Ascending aorta (tissue), 2 donors: ENCODE measurements at places on chromosomes 16 and 17. TPM values are rescaled to one million over a fixed set of nuclear protein-coding genes. Genes with fewer than 3 reads are reported as not detected.

TRIM72 gene
- not detected for total RNA-seq

ZNF778 gene
- 1.5 TPM for total RNA-seq

MRPL27 gene
- 28.9 TPM for total RNA-seq

KCNJ2 gene
- 7.5 TPM for total RNA-seq

- peaks cover under 1% of the 10 kb centered on the region for H3K4me1 ChIP-seq
- no peaks in the 10 kb centered on the region for H3K36me3 ChIP-seq
- H3K27me3 ChIP-seq, result no peaks in the 10 kb centered on the region
- peak; percentile 52 for DNase-seq
- no peak overlapping the region for H3K4me3 ChIP-seq
These were observed 6.6 kb downstream of the NDRG4 start for GRCh38 chr16:58506241-58507194.

- no peaks in the 10 kb centered on the region for H3K36me3 ChIP-seq
- no peak overlapping the region for H3K4me3 ChIP-seq
- no peak overlapping the region for H3K27ac ChIP-seq
- H3K4me1 ChIP-seq, result no peaks in the 10 kb centered on the region
- DNase-seq, result no peak
- no peaks in the 10 kb centered on the region for H3K27me3 ChIP-seq
These were observed 32.4 kb downstream of the KCNJ16 start for GRCh38 chr17:70107441-70107840.

GRCh38 chr16:8848939-8849391 lies 19.8 kb downstream of the CARHSP1 start:
- H3K27ac ChIP-seq, result no peak overlapping the region
- no peaks in the 10 kb centered on the region for H3K4me1 ChIP-seq
- no peak for DNase-seq
- no peaks in the 10 kb centered on the region for H3K27me3 ChIP-seq

- no peaks in the 10 kb centered on the region for H3K27me3 ChIP-seq
- no peaks in the 10 kb centered on the region for H3K36me3 ChIP-seq
- H3K4me3 ChIP-seq, result no peak overlapping the region
- no peak for DNase-seq
- no peak overlapping the region for H3K27ac ChIP-seq
- no peaks in the 10 kb centered on the region for H3K4me1 ChIP-seq
These were observed 136.9 kb downstream of the BANP start for GRCh38 chr16:88088161-88088581.

DNA sequence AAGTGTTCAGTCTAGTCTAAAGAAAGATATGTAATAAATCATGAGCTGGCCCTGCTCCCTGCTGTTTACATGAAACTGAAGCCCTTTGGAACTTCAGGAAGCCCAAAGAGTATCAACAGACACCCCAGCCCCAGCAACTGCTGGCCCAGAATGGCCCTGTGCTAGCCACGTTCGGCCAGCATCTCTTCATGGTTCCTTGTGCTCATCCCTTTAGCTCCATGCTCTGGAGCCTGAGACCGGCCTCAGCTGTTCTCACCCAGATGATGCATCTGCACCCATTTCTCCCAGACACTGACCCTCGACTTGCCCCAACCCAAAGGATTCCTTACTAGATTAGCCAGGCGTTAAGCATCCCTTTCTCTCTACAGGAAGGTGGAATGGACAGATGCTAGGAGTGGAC lies 207.3 kb downstream of the HS3ST3B1 start:
- H3K36me3 ChIP-seq, result no peaks in the 10 kb centered on the region
- no peak for DNase-seq
- H3K27me3 ChIP-seq, result no peaks in the 10 kb centered on the region
- no peak overlapping the region for H3K4me3 ChIP-seq
- H3K4me1 ChIP-seq, result no peaks in the 10 kb centered on the region
